Activated naive CD4-positive, alpha-beta T cell treated with anti-CD3 and anti-CD28 coated beads for 36 hours (primary cell): ENCODE measurements at places on chromosomes 4 and X. TPM values are rescaled to one million over a fixed set of nuclear protein-coding genes. Genes with fewer than 3 reads are reported as not detected.

GRCh38 chrX:124328765-124329164 lies 3.7 kb upstream of the TEX13D start:
- DNase-seq: no peak

SLC4A4 gene
- total RNA-seq: not detected

IQSEC2 gene
- 0.20 TPM for total RNA-seq

DNA sequence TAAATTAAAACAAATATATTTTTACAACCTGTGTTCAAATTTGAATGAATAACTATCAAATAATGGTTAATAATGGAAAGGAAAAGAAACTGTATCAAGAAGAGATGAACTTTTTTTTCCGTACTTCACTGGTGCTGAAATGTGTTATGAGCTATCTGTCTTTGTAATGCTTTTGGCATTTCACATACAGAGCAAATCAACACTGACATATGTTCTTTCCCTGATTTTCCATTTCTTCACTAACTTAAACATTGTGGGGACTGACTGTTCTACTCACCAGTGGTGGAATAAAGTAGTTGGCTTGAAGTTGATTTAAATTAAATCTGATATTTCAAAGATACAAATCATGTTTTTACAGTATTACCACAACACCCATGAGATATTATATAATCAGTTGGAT lies 304.0 kb upstream of the BMP3 start:
- no peak for DNase-seq

GAGE12H gene
- not detected for total RNA-seq

HMGN5 gene
- total RNA-seq: 6.3 TPM

MAGEE1 gene
- 3.1 TPM for total RNA-seq

GRCh38 chrX:97490656-97491055 lies 606.9 kb downstream of the RPA4 start:
- DNase-seq: no peak

- no peak for DNase-seq
Observed at GRCh38 chr4:70315928-70316327, 18.9 kb upstream of the CABS1 start.

TRIM60 gene
- total RNA-seq: not detected

GRCh38 chr4:176774852-176775251 lies 17.9 kb downstream of the VEGFC start:
- DNase-seq: no peak

MTTP gene
- not detected for total RNA-seq

- DNase-seq: no peak
Observed at GRCh38 chrX:127057891-127058619, 238.5 kb downstream of the PRR32 start.

- DNase-seq: no peak
Observed at GRCh38 chrX:39953879-39954278, 143.9 kb downstream of the BCOR start.

SRP72 gene
- total RNA-seq: 200 TPM

OPRPN gene
- total RNA-seq: not detected

TMPRSS11B gene
- total RNA-seq: not detected

- no peak for DNase-seq
Observed at GRCh38 chr4:105652286-105652888, 56.1 kb downstream of the INTS12 start.

FRAS1 gene
- not detected for total RNA-seq

DNA sequence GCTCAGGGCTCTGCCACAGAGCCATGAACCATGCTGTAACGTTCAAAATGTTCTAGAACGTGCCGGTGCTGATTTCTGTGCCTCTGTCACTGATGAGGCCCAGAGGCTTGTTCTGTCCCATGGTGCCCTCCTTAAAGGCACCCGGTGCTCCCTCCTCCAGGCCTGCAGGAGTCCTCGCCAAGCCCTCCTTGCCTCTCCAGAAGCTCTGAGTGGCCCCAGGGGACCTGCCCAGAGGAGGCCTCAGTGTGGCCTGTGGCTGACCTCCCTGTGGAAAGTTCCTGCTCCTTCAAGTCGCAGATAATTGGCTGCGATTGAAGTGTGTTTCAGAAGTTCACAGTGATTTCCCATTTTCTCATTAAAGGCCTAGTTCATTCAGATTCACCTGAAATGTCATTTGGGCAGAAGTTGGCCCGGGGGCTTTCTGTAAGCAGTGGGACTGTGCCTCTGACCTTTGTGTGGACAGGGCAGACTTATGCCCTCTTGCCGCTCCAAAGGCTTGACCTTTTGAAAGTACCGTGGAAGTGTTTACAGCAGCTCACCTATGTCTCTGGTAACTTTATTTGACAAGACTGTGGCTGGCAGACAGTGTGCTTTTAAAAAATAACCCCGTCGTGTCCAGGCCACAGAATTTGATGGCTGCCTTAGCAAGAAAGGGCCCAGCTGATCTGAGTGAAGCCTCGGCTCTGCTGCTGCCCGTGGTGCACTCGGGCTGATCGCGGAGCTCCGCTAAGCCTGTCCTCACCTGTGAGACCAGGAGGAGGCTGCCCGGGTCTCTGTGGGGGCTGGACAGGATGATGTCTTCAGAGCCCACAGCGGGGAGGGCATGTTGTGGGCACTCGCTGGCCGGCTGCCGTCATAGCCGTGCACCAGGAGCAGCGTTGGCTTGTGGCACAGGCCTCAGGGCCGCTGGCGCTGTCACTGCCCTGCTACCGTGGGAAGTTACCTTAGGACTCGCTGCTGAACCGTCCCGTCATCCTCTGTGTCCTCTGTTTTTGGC lies 25.3 kb downstream of the TRMT44 start:
- no peak for DNase-seq

- DNase-seq: peak; percentile 88
Observed at GRCh38 chr4:40196724-40197281, at the start of gene RHOH. Gene RHOH (plus strand): TSS chr4:40197031. CDS start chr4:40243387, 46,356 bp downstream.

GRCh38 chrX:41148553-41148952 lies 63.3 kb downstream of the USP9X start:
- DNase-seq: no peak

- no peak for DNase-seq
Observed at GRCh38 chrX:95071052-95071451, 1397.0 kb downstream of the FAM133A start.

DNA sequence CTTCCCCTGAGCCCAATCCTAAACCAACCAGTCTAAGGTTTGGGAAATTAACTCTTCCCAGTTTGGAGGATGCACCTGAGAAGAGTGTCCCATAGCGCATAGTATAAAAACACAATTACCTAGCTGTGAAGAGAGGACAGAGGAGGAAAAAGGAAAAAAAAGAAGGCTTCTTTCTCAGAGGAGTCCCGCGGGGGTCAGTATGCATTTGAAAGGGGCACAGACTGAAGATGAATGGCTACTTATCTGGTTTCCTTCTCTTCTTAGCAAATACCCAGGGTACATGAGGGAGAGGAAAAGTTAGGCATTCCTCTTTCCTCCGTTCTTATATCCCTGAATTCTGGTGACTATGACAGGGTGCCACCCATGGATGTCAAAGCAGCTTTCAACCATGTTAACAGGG lies 96.9 kb downstream of the TMEM47 start:
- no peak for DNase-seq

GRCh38 chr4:158079661-158080060 lies 93.2 kb downstream of the GASK1B start:
- no peak for DNase-seq

GC gene
- total RNA-seq: not detected

FRMD7 gene
- total RNA-seq: not detected

DNA sequence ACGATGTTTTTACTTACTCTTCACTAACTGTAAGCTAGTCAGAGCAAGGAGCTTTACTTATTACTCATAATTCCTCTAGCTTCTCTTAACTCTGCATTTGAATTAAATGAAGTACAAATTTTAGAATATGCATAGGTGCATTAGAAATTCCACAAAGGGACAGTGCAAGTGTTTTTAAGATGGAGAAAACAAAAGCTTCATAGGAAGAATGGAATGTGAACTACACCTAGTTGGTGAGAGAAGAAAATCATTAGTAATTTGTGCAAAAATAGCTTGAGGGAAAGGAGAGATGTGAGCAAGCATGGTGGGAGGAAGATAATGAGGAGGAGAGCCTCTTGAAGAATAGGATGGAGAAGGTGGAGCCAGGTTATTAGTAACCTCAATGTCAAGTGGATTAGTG lies 77.5 kb upstream of the SMARCA5 start:
- DNase-seq: no peak

- no peak for DNase-seq
Observed at GRCh38 chr4:54566608-54567007, 91.1 kb upstream of the KIT start.

- DNase-seq: no peak
Observed at GRCh38 chrX:101749436-101749835, 89.8 kb upstream of the ARMCX2 start.

CSN1S1 gene
- not detected for total RNA-seq

DNA sequence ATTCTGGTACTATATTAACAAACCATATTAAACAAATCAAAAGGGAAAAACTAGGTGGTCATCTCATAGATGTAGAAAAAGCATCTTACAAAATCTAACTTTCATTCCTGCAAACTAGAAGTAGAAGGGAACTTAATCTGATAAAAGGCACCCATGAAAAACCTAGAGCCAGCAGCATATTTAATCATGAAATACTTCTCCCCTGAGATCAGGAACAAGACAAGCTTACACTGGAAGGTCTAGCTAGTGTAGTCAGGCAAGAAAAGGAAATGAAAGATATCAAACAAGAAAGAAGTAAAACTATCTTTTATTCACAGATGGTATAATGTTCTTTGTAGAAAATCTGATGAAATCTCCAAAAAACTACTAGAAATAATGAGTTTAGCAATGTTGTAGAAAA lies 41.2 kb downstream of the ATP10D start:
- no peak for DNase-seq

TMSB15A gene
- 1.5 TPM for total RNA-seq

PPBP gene
- not detected for total RNA-seq

MAGIX gene
- 0.25 TPM for total RNA-seq
